AG08396 (cell line): ENCODE measurements at places on chromosomes 3 and 15.

DNA sequence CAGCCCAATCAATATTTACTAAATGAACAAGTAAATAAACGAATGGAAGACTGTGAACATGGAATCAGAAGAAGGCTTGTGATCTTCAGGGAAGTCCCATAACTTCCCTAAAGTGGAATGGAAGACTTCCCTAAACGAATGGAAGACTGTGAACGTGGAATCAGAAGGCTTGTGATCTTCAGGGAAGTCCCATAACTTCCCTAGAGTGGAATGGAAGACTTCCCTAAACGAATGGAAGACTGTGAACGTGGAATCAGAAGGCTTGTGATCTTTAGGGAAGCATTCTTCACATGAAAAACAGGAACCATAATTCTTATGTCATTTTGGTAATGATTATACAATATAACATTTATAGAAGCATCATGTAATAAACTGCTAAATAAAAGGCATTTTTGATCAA, 38.8 kb downstream of the EOGT start:
- no peak for DNase-seq

DNA sequence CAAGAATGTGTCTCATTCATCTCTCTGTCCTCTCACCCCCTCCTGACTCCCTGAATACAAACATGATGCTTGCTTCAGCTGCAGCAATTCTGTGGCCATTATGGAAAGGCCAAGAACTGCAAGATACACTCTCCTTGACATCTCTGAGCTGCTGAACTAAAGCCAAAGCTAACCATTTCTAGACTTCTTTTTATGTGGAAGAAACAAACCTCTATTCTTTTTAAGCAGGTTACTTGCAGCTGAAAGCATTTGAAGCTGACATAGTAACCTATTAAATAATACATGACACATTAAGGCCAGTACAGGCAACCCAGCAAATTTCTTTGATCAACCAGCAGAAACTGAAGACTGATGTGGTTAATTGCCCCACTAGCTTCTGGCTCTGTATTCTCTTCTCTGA, 17.5 kb downstream of the FHIT start:
- no peak for DNase-seq

GRCh38 chr3:32290619-32291018, 52.1 kb downstream of the CMTM8 start:
- no peak for DNase-seq

DNA sequence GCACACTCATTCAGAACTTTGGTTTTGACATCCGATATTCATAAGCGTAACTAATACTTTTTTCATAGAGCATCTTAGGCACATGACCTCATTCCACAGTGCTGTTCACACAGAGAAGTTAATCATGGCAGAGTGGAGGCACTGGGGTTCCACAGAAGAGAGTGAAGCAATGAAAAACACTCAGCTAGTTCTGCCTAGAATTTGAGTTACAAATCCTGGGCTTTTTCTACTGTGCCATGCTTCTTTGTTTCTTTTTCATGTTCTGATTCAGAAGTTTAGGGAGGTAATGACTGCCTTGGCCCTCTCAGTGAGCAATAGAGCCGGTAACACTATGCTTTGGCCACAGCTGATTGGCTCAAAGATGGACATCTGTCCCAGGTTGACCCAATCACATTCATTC, 176.1 kb upstream of the MITF start:
- DNase-seq: no peak

GRCh38 chr15:73987681-73988444, 4.2 kb downstream of the STOML1 start:
- no peak for DNase-seq

DNA sequence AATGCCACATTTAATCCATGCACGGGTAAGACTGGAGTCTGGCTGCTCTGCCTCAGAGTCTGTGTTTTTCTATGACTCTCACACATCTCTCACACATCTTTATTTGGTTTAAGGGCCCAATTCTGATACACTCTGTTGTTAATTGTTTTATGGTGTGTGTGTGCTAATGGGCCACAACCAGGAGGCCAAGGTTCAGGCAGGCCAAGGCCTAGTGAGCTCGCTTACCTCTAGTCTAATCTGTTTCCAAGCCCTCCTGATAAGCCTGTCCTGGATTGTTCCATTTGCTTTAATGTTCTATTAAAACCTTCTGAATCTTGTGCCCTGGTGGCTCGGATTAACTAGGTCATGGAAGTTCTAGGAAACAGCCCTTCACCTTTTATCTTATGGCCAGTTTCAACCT, 445.4 kb upstream of the DPH6 start:
- DNase-seq: no peak

- no peak for DNase-seq
These were observed 3.2 kb upstream of the PXYLP1 start for GRCh38 chr3:141228395-141228794.

- DNase-seq: no peak
These were observed 187.1 kb upstream of the STT3B start for GRCh38 chr3:31345581-31345980.

- DNase-seq: no peak
These were observed 84.2 kb downstream of the SEC22A start for GRCh38 chr3:123285931-123286307.
